ENCODE measurements at places on chromosomes 2 and 18. TPM values are rescaled to one million over a fixed set of nuclear protein-coding genes. Genes with fewer than 3 reads are reported as not detected.

GRCh38 chr2:241961454-241961853 lies 91.9 kb downstream of the RTP5 start:
- no peaks in the 10 kb centered on the region for H3K27me3 ChIP-seq
- H3K4me3 ChIP-seq = no peak overlapping the region
- peaks cover 9% of the 10 kb centered on the region for H3K4me1 ChIP-seq
- H3K36me3 ChIP-seq = no peaks in the 10 kb centered on the region
- no peak for DNase-seq

- H3K27ac ChIP-seq = no peak overlapping the region
- no peaks in the 10 kb centered on the region for H3K36me3 ChIP-seq
- DNase-seq = no peak
These were observed 195.0 kb downstream of the EPHA4 start for GRCh38 chr2:221377066-221377465.

The REG3A gene
- total RNA-seq = not detected

DNA sequence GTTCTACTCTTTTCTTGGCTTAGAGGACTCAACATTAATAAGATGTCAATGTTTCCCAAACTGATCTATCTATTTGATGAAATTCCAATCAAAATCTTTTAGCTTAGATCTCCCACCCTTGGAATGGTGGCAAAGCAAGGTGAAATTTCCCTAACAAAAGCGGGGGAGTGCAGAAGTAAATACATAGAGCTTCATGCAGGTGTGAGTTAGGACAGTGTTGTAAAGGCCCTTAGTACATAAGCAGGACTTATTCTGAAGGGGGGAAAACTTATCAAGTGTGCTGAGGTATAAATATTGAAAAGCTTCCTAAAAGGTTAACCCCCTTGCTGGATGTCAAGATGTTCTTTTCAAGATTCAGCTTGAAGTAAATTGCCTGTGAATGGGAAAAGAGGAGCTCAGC lies 608.6 kb upstream of the CELF4 start:
- DNase-seq = no peak
- no peaks in the 10 kb centered on the region for H3K4me1 ChIP-seq
- H3K27me3 ChIP-seq = no peaks in the 10 kb centered on the region
- no peak overlapping the region for H3K27ac ChIP-seq

Measured in neural crest cell (in vitro differentiated cells).